NCI-H1092 treated with DMSO at 0.1 percent for 48 hours (cell line): ENCODE measurements at places on chromosomes 6 and 20.

DNA sequence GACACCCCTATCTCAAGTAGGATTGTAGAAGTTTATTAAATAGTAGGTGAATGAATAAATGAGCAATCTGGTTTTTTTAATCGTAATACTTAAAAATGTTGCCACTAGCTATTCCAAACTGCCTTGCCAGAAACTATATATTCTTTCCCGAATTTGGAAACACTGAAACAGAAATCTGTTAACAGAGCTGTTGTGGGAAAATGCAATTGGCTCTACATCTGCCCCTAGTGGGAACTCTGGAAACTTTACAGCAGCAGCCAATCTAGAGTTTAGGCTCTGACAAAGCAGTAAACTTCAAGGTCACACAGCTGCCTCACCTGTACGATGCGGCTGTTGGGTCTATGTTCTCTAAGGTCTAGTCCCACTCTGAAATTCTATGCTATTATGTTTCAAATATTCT, 41.7 kb downstream of the SYNE1 start:
- no peak for DNase-seq

DNA sequence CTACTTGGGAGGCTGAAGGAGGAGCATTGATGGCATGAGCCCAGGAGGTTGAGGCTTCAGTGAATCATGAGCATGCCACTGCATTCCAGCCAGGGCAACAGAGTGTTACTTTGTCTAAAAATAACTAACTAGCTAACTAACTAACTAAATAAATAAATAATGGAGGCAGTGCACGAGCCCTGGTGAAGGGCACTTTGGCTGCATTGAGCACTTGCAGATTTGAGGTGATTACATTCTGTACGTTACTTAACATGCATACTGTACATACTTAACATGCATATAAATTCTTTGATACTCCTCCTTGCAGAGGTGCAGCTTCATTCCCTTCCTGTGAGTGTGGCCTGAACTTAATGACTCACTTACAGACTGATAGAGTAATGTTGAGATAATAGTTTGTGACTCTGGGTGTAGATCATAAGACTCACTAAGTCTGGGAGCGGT, 10.7 kb downstream of the HLA-A start:
- DNase-seq, result no peak

DNA sequence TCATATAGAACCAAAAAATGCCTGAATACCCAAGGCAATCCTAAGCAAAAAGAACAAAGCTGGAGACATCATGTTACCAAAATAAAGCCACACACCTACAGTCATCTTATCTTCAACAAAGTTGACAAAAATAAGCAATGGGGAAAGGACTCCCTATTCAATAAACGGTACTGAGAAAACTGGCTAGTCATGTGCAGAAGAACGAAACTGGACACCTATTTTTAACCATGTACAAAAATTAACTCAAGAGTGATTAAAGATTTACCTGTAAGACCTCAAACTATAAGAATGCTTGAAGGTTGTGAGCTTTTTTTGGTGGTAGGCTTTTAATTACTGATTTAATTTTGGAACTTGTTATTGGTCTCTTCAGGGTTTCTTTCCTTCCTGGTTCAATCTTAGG, 236.0 kb upstream of the DEFB112 start:
- DNase-seq, result no peak

DNA sequence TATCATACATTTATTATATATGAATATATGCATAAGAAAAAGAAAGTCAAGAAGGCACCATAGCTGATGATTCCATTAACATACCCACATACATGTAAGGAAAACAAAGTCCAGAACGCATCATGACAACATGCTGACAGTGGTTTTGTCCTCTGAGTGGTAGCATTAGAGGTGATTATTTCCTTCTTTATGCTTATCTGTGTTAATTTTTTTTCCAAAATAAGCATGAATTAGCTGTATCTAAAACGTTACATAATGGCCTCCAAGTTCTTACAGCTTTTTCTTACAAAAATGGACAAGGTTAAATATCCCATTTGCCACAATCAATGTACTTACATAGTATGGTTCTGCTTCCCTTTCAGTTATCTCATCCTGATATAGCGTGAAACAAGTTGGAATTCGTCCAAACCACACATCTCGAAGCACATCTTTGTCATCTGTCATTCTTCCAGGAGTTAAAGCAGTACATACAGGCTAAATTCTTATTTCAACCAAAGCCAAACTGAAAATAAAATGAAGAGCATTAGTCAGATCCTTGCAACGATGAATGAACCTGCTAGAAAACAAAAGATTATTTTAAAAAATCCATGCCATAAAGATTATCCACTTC, 9.7 kb downstream of the ATG5 start:
- no peak for DNase-seq

- no peak for DNase-seq
These were observed 23.9 kb downstream of the INSM1 start for GRCh38 chr20:20391766-20392165.

DNA sequence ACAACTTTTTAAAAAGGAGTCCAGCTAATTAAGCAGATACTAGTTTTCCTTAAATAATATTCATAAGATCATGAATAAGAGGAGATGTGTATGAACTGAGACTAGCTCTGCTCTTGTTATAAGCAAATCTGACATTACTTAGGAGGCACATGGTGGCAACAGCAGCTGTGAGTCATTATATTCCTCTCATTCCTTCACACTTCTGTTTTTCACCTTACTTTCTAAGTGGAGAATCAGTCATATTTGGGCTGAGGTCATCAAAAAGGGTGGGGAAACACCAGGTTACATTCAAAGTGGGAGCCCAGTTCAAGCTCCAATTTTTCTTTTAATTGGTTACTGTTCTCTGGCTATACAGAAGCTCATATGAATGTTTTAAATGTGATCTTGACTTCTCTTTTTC, 6.0 kb upstream of the RIPPLY2 start:
- no peak for DNase-seq

- DNase-seq, result no peak
These were observed 179.6 kb upstream of the CCN2 start for GRCh38 chr6:132130626-132131298.

- DNase-seq, result no peak
These were observed 114.3 kb upstream of the GGTLC1 start for GRCh38 chr20:24102749-24103333.

DNA sequence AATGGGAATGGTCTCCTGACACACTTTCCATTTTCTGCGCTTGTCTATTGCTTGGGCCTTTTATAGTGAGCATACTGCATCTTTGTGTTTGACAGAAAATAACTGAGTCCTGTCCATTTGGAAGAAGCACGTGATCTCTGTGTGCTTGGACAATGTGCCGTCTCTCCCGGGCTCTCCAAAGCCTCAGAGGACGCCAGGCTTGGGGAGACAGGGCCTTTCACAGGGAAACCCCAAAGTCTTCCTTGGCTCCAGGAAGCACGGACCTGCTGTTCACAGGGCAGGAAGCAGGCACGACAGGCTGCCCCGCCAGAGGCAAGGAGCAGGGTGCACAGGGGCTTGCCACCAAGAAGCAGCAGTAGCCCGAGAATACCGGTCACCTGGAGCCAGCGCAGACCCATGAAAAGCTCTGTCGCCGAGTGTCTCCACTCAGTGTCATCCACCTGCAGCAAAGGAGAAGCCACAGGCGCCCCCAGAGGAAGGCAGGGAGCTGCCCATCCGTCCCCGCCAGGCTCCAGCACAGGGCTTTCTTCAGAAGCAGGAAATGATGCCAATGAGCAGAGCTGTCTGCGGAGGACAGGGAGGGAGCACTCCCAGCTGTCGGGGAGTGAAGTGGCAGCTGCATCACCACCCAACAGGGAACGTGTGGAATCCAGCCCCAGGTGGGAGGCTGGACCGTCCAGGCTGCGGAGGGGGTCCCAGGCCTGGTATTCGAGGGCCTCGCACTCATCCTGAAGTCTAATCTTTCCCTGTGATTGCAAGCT, 135.1 kb downstream of the AGPAT4 start:
- no peak for DNase-seq

DNA sequence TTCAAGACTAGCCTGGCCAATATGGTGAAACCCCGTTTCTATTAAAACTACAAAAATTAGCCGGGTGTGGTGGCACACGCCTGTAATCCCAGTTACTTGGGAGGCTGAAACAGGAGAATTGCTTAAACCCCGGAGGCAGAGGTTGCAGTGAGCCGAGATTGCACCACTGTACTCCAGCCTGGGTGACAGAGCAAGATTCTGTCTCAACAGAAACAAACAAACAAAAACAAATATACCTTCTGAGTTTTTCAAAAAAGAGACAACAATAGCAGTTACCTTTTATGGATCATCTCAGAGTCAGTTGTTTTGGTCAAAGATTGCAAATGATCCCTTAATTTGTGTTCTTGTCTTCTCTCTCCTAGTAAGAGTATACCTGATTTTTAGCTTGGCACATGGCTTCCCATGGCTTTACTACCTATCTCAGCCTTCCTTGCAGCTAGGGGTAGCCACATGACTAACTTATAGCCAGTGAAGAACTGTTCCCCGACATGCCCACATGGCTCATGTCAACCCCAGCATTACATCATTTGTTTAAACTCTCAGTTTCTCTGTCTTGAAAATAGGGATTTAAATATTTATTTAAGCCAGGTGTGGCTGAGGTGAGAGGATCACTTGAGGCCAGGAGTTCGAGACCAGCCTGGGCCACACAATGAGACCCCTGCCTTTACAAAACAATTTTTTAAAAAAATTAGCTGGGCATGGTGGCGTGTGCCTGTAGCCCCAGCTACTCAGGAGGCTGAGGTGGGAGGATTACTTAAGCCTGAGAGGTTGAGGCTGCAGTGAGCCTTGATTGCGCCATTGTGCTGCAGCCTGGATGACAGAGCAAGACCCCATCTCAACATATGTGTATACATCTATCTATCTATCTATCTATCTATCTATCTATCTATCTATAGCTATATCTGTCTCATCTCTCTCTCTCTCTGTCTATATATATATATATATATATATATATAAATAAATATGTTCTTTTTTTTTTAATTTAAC, 25.0 kb upstream of the SLC9A8 start:
- DNase-seq, result no peak

GRCh38 chr20:37108676-37109075, 12.9 kb upstream of the RBL1 start:
- DNase-seq, result no peak

DNA sequence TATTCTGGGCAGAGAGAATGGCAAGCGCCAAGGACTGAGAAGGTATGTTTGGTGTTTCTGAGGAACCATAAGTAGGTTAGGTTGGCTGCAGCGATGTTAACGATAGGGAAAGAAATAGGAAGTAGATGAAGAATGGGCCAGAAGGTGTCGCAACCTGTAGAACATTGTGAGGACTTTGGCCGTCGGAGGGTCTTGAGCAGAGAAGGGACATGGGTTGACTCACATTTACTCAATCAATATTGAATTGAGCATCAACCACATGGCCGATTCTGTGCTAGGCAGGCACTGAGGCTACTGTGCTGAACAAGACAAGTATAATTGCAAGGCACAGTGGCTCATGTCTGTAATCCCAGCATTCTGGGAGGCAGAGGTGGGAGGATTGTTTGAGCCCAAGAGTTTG, 26.8 kb upstream of the RPN2 start:
- no peak for DNase-seq

GRCh38 chr6:166728884-166729530, 102.0 kb upstream of the RPS6KA2 start:
- peak; percentile 20 for DNase-seq

DNA sequence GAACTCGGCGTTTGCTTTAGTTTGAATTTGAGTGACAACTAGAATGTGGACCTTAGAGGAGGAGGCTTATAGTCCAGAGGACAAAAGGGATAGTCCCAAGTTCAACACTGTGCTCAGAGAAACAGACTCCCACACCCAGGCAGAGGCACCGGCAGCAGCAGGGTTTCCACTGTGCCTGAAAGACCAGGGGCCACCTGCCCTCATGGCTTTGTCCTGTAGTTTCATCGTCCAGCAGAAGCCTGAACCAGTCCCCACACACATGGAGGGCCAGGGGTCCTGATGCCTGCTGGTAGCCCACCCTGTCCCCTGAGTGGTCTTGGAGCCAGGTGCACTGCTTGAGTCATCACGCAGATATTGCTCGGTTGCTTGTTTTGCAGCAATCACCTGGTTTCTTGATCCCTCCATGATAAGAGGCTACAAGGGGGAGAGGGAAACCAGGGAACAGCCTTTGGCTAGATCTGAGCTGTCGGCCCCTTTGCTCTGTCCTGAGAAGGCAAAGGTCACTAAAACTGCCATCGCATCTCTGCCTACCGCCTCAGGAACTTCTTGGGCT, 7.2 kb upstream of the ACSS1 start:
- no peak for DNase-seq

DNA sequence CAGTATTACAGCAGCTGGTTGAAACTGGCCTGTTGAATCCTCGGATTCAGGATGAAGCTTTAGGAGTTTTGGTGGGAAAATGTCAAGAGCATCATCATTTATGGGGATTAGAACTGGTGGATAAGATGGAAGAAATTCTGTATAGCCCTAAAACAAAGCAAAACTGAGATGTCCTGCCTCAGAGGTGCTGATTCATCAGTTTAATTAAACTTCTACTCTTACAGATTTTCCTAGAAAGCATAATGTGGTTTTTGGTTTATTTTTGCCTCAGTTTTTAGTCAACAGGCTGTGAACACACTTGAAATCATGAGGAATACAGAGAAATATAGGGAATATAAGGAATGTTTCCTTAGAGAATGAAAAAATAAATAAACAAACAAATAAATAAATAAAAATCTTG, 228.7 kb upstream of the POU3F2 start:
- DNase-seq, result no peak

DNA sequence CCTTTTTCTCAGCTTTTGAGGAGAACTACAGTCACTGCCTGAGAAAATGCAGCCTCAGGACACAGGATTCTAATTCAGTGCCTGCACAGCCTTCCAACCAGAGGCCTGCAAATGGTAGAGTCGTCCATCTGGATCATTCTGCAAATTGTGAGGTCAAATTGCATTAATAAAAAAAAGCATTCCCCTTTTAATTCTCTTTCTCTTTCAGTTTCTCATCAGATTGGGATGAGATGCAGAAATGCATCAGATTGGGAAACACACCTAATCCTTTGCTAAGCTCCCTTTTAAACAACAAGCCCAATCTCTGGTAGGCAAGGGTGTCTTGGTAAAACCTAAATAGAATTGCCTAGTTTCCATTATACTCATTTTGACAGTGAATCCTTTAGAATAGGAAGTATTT, 838.8 kb downstream of the MAFB start:
- DNase-seq, result no peak
